ENCODE measurements at places on chromosomes 5 and 9.

DNA sequence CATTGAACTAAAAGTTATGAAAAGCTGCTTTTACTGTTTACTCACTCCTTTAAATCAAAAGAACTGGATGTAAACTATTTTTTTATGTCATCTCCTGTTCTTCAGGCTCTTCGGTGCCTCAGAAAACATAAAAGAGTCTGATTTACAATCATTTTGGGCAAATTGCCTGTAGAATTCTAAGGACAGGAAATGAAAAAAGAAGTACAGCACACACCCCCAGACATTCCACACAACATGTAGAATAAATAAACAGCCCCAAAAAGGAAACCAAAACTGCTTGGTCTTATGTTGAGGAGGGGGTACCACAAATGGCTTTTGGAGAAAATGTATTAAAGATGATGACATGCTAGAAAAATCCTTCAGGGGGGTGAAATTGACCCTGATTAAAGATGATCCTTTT, 57.2 kb downstream of the ITGA1 start:
- DNase-seq, result no peak

GRCh38 chr5:56550227-56550626, 265.1 kb upstream of the MAP3K1 start:
- DNase-seq, result no peak

DNA sequence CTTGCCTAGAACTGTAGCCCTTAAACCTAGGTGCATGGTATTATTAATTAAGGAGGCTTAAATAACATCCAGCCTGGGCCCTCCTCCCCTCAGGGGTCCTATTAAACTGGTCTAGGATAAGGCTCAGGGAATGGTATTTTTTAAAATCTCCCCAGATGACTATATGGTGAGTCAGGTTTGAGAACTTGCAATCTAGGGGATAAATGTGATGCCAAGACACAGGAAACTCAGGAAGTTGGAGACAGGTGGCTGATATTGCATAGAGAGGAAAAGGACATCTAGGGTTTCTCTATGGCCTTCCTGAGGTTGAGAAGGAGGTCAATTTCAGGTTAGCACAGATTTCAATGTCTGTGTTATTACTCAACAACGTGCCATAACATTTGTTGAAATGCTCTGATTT, 581.0 kb downstream of the TLE1 start:
- DNase-seq, result no peak

GRCh38 chr5:20446121-20446520, 458.1 kb upstream of the CDH18 start:
- no peak for DNase-seq

DNA sequence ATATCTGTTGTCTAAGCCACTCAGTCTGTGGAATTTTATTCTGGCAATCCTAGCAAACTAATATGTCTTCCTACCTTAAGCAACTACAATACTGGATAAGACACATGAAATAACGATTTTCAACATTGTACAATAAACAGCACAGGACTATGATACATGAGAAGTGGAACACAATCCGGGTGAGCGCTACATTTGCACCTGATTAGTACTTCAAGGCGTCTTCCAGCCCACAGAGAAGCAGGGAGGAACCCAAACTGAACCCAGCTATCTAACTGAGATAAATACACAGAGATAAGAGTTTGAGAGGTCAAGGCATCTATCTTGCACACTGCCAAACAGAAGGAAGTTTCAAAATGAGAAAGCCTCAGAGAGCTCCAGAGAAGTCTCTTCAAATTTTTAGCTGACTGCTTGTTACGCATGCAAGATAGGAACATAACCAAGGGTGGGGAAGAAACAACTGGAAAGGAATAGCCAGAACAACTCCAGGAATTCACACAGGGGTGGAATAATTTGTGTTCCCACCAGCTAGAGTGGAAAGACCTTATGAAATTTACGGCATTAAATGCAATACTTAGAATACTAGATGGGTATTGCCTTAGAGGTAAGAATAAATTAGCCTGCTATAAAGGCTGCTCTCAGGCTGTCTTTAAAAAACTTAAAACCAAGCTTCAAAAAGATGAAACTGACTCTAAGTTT, 481.8 kb downstream of the MTRR start:
- no peak for DNase-seq

DNA sequence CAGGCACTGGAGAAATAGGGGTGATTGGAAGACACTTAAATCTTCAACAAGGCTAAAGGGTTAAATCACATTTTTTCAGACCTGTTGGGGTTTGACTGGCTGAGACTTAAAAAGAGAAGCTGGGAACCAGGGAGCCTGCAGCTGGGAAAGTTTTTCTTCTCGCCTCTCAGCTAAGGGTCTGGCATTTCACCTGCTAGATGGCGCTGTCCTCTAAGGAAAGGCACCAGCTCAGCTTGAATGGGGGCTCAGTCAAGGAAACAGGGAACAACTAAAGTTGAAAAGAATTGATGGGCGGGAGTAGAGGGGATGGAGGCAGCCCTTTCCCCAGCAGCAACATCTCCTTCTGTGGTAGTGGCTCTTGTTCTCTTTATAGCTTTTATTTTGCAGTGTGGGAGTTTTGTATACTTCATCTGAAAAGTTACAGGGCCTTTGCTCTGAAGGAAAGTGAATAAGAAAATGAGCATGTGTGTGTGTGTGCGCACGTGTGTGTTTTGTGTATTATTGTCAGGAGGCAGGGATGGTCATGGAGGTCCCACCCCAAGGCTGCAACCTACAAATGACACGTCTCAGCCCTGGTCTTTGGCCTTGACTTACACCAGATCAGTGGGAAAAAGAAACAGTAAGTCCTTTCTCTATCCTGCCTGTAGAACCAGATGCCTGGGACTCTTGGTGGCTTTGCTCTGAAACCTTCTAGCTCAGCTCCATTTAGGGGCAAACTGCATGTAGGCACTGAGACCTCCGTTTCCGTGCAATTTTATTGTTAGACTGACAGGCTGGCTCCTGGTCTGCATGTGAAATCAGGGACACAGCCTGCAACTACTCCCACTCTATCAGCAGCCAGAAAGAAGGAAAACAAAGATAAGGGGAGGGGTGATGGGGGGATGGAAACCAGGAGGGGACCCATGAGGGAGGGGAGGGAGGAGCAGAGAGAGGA, 316.2 kb upstream of the CLINT1 start:
- peak; percentile 52 for DNase-seq

- DNase-seq, result no peak
These were observed 738.2 kb downstream of the BRINP1 start for GRCh38 chr9:118630931-118631595.

- no peak for DNase-seq
These were observed 47.4 kb downstream of the UBAP2 start for GRCh38 chr9:34001298-34001697.

DNA sequence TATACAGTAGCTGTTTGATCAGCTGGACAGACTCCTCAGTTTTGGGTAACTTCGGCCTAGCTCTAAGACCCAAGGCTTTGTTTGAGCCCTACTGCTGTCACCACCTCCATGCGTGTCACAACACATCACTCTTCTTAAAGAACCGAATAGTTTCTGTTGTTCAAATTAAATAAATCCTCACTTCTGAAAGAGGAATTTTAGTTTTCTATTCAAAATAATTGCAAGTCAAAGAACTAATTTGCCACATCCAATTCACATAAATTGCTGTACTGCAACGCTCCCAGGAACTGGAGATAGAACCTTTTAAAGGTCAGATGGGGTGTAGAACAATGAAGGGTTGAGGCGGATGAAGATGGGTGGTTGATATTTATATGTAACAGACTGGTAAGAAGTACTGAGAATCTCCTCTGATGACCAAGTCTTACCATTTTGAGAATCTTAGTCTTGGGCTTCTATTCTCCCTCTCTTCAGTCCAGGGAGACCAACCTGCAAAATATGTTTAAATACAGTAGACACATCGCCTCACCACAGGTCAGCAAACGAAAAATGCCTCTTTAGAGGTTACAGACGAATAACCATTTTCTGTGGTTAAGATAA, 1.6 kb downstream of the NREP start:
- DNase-seq, result no peak

GRCh38 chr9:69894720-69895119, 74.1 kb downstream of the CFAP95 start:
- DNase-seq, result no peak

DNA sequence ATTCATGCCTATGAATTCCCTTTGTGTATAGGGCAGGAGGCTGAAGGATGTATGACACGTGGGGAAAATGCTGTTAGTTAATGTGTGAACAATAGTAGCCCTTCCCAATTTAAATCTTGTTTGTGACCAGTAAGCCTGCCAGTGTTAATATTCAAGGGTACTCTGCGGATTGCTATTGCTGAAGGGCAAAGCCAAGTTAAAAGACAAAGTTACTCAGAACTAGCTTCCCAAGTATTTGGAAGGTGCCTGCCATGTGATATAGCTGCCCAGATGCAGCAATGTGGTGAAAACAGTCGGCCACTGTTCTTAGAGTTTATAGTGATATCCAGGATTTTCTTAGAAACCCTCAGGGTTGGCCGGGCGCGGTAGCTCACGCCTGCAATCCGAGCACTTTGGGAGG, 34.6 kb downstream of the MARVELD2 start:
- DNase-seq, result no peak

GRCh38 chr5:96893342-96893741, 17.0 kb downstream of the ERAP2 start:
- peak; percentile 48 for DNase-seq

- no peak for DNase-seq
These were observed 6.2 kb downstream of the PRDM12 start for GRCh38 chr9:130670644-130671043.

GRCh38 chr5:119177226-119177625, 106.3 kb downstream of the DMXL1 start:
- no peak for DNase-seq

DNA sequence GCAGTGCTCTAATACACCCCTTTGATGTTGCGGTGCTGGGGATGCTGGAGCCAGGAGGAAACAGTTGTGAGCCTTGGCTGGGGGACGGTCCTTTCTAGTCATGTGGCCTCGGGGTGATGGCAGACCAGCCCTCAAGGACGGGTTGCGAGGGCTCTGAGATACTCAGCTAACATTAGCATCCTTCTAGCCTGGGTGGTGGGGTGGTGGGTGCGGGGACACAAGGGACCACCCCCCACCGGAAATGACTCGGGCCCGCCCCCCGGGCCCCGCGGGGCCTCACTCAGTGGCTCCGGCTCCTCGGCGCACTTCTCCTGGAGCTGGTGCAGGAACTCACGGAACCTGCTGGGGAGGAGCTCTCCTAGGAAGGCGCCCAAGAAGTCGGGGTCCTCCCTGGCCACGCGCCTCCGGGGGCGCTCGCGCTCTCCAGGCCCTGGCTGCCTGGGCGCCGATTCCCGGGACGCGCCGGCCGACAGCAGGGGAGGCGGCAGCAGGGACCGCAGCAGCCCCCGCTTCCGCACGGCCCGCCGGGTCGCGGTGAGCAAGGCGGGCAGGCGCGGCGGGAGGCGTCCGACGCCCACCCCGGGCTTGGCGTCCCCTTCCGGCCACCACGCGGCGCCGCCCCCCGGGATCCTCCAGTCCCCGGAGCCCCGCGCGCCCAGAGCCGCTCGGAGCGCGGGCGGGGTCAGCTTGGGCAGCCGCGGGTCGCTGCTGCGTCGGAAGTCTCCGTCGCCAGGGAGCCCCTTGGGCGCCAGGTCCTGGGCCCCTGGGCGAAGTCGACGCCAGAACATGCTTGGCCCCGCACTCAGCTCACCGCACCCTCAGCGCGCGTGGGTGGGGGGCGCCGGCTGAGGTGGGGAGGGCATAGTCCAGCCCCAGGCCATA, 873 bp downstream of the C9orf50 start:
- DNase-seq, result no peak

GRCh38 chr9:111691672-111692329, 30.4 kb downstream of the GNG10 start:
- DNase-seq, result peak; percentile 14

DNA sequence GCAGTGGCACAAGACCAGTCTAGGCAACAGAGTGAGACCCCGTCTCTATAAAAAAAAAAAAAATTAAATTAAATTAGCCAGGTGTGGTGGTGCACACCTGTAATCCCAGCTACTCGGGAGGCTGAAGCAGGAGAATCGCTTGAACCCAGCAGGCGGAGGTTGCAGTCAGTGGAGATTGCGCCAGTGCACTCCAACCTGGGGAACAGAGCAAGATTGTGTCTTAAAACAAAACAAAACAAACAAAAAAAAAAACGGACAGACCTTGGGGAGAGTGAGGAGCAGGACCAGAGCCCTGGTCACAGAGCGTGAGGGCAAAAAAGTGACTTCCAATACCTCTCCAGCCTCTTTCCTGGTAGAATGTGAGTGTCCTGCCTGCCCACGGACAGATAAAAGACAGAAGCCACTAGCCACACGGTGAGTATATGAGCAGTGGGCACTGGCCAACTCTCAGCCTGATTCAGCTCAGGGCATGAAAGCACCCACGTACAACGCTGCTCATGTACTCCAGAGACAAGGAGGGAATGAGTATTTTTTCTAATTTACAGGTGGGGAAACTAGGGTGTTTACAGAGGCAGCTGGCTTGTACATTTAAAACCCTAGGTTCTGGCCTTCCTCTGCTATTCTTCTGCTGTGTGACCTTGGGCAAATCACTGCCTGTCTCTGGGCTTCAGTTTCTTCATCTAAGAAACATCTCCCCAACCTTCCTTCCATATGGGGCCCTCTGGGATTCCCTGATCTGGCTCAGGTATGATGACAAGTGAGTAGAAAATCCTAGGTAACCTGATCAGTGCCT, 1.8 kb downstream of the OLFML2A start:
- no peak for DNase-seq

GRCh38 chr5:169106911-169107706, 193.8 kb downstream of the SLIT3 start:
- DNase-seq, result no peak

GRCh38 chr5:169954786-169955185, 25.5 kb downstream of the INSYN2B start:
- DNase-seq, result no peak

DNA sequence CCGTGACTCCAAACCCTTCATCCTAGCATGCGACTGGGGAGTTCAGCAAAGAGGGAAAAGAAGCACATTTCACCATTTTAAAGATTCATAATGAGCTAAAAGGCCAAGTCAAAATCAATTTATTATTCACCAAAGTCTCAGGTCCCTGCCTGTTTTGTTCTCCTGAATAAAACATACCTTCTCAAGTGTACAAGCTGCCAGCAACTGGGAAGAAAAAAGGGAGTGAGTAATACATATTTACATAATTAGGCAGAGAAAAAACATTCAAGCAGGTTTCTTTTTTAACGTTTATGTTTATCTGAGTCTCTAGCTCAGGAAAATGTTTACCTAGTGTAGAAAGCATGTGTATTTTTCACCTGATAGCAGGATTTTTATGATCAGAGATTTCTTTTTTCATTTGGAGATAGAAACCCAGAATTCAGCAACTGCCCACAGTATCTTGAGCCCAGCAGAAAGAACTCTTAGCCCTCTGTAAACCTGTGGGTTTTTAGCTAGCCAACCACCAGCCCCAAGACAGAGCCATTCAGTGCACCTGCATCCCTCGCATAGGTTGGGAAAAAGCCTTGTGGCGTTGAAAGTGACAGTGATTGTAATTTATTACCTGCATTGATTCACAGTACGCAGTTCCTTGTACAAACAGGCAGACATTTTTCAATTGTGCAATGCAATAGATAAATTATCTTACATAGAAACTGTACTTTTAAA, 117.9 kb upstream of the GRIA1 start:
- no peak for DNase-seq

DNA sequence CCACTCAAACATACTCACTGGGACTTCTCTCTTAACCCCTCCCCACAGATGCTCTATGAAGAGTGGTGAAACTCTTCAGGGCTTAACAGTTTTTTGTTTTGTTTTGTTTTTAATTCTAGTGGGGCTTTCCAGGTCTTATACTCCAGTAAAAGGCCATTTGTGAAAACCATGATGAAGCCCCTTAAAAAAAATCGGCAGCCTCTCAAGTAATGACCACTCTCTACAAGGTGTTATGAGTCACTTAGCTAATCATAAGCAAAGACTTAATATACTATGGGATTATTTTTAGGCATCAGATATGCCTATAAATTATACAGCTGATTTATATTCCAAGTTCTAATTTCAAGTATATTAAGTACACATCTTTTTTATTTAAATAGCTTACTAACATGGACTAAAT, 607.9 kb downstream of the RAB3C start:
- no peak for DNase-seq
